ENCODE measurements at places on chromosomes 11 and 22.

- no peak for DNase-seq
Measured at GRCh38 chr22:20509344-20510047, 2.1 kb downstream of the MED15 start.

DNA sequence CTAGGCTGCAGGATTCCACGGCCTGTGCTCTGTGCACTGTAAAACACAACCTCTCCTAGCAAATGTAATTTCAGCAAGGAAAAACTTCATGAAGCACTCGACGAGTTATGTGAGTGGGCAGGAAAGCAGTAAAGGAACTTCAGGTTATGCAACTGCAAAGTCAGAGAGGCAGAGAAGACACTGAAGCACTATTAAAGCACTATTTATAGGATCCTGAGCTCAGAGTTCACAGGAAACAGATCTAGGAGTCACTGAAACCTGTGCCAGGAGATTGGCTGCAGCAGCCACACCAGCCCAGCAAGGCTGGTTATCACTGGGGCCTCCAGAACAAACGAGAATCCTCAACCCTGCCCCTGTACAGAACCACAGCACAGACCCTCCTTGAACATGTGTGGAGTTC, 2.5 kb downstream of the SMIM35 start:
- DNase-seq, result no peak

- DNase-seq, result no peak
Measured at GRCh38 chr11:12797996-12798395, 123.8 kb downstream of the TEAD1 start.

DNA sequence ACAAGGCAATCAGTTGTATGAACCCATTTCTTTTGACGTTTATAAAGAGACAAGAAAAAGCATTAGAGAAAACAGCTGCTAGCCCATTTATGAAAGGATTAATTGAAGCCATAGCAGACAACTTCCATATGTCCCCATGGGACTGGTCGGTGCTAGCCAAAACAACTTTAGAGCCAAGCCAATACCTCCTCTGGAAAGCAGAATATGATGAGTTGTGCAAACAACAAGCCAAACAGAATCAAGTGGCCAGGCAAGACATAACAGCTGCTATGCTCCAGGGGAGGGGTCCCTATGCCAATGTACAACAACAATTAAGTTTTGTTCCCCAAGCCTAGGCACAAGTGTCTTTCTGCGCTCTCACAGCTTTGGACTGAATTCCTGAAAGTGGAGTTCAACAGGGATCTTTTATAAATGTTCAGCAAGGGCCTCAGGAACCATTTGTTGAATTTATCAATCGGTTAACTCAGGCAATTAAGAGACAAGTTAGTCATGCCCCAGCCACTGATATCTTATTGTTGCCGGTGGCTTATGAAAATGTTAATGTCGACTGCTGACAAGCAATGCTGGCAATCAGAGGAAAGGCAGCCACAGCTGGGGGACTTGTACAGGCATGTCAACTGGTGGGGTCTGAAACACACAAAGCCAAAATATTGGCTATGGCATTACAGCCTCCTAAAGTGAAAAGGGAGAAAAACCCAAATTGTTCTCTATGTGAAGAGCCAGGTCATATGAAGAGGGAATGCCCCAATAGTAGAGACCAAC, 1593.1 kb upstream of the TENM4 start:
- DNase-seq, result no peak

DNA sequence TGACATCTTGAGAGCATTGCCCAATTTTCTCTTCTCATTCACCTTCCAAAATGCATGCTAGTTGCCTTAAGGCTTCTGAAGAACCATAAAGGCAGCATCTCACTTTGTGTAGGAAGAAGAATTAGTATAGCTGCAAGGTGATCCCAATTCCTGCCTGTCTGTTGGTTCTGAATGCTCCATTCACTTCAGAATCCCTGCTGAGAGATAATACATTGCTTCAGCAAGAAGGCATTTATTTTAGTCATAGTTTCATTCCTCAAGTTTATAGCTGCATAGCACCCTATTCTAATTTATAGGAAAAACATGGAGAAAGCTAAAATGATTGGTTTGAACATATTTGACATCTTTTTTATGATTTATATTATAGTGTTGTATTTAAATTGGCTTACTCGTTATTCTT, 181.3 kb downstream of the METTL15 start:
- DNase-seq, result no peak

GRCh38 chr22:27345691-27346090, 455.9 kb downstream of the MN1 start:
- no peak for DNase-seq

- no peak for DNase-seq
Measured at GRCh38 chr11:19625438-19625837, 87.2 kb upstream of the NAV2 start.

GRCh38 chr11:68213135-68213515, at the start of gene KMT5B:
KMT5B (minus strand) TSS chr11:68213296; CDS start chr11:68190076, 23,220 bp downstream.
- no peak for DNase-seq

GRCh38 chr11:119763071-119763728, 34.2 kb upstream of the NECTIN1 start:
- DNase-seq, result no peak

DNA sequence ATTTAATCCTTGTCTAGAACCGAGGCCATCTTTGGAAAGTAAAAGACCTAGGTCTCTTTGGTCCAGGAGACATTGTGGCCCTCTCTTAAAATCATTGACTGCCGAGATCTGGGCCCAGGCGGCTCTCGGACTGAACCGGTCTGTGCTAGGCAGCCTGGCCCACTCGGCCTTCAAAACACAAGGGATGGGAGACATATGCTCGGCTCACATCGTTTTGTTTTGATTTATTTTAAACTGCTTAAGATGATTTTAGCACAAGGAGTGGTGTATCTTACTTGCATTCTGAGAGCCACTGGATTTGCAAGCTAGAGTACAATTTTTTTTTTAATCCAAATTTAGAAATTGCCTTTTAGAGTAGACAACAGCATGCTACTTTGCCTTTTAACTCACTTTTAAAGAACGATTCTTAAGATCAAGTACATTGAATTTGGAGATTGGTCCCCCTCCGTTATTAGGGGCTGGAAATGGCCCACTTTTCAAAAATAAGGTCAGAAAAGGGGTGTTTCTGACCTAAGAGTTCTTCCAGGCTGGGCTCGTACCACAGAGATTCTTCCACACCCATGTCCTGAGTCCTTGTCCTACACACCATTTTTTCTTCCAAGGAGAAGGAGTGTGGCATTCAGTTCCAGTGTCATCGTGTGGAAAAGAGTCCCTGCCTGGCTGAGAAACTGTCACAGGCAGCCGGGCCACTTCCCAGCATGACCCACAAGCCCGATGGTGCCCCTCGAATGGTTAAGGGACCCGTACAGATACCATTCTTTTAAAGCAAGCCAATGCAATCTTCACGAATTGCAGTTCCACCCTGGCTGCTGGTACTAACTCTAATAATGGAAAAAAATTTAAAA, 80.5 kb upstream of the WNT7B start:
- DNase-seq, result no peak

- DNase-seq, result no peak
Measured at GRCh38 chr22:27218012-27218920, 560.9 kb downstream of the MIAT start.

- no peak for DNase-seq
Measured at GRCh38 chr22:31269892-31270579, 22.3 kb downstream of the PIK3IP1 start.

GRCh38 chr22:29837741-29838598, at the start of gene ASCC2:
ASCC2 (minus strand) TSS chr22:29838274; CDS start chr22:29832325, 5,949 bp downstream.
- peak; percentile 98 for DNase-seq

GRCh38 chr11:108906329-108906728, 241.5 kb downstream of the DDX10 start:
- DNase-seq, result no peak

DNA sequence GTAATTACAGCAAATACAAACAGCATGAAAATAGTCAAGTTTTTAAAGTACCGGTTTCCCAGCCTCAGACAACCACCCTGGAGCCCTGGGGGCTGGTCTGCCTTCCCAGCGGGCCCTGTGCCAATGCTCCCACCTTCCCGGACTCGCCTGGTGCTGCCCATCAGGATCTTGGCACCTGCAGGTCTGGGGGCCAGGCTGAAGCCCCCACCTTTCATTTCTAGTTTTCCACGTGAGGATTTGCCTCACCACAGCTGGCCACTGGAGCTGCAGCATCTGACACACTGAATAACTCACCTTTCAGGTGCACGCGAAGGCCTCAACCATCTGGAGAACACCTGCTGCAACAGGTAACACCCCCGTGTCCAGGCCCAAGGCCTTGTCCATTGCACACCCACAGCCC, 108.7 kb upstream of the THY1 start:
- no peak for DNase-seq

DNA sequence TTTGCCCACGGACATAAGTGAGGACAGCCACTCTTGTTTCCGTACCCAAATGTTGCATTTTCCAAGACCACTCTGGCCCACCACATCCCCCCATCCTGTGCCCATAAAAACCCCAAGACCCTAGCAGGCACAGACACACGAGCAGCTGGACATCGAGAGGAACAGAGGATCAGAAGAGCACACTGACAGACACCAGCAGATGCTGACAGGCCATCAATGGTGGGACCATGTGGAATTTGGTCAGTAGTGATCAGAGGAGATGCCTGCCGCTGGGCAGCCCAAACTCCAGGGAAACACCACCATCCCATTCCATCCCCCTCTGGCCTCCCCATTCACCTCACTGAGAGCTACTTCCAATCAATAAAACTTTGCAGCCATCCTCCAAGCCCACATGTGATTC, 87.0 kb downstream of the DLG2 start:
- no peak for DNase-seq

GRCh38 chr11:132626446-132626845, 905.9 kb downstream of the OPCML start:
- DNase-seq, result no peak

GRCh38 chr11:72067676-72068075, 12.7 kb downstream of the NUMA1 start:
- DNase-seq, result no peak

GRCh38 chr11:2216400-2217064, 44.9 kb upstream of the TH start:
- DNase-seq, result no peak

DNA sequence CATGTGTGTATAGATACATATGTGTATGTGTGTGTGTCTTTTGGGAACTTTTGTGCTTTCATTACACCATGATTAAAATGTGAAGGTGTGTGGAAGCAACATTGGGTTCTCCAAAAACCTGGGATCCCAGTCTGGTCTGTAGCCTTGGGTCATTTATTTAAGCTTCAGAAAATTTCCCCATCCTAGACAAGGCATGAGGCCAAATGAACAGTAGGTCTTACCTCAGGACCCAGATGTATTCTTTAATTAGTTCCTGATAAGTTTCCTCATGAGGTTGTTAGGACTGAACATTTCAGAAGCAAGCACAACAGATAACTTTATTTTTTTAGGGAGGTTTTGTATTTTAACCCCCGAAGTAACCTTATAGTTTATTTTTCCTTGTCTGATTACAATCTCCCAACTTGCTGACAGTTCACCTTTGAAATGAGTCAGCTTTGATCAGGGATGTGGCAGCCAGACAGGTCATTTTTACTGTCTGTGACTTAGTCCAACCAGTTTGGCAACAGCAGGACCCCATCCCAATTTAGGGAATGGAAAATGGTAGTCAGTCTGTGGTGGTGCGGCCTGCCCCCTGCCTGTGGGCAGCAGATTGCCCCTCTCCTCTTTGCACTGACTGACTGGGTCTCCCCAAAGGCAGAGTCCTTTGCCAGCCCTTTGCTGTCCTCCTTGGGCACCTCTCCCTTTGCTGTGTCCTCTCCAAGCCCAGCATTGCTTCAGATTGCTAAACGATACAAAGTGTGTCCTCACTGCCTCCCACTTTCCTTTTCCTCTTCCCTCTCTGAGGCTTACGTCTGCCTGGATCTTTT, 88.3 kb downstream of the NAV2 start:
- no peak for DNase-seq

DNA sequence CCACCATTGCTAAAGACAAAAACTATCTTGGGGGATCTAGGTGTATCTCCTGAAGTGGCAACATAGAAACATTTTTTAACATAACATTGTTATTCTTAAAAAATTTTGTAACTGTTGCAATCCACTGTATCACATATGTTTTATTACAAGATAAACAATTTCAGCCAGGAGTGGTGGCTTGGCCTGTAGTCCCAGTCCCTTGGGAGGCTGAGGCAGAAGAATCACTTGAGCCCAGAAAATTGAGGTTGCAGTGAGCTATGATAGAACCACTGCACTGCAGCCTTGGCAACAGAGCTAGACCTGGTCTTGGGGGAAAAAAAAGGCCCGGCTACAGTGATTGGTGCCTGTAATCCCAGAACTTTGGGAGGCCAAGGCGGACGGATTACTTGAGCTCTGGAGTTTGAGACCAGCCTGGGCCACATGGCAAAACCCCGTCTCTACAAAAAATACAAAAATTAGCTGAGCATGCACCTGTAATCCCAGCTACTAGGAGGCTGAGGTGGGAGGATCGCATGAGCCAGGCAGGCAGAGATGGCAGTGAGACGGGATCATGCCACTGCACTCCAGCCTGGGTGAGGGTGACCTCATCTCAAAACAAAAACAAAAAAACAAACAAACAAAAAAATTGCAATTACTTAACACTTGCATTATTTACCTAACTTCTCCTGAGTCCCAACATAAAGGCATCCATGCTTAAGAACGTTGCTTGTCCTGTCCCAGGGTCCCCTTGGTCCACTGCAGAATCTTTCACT, 1.5 kb upstream of the DEPDC5 start:
- no peak for DNase-seq

DNA sequence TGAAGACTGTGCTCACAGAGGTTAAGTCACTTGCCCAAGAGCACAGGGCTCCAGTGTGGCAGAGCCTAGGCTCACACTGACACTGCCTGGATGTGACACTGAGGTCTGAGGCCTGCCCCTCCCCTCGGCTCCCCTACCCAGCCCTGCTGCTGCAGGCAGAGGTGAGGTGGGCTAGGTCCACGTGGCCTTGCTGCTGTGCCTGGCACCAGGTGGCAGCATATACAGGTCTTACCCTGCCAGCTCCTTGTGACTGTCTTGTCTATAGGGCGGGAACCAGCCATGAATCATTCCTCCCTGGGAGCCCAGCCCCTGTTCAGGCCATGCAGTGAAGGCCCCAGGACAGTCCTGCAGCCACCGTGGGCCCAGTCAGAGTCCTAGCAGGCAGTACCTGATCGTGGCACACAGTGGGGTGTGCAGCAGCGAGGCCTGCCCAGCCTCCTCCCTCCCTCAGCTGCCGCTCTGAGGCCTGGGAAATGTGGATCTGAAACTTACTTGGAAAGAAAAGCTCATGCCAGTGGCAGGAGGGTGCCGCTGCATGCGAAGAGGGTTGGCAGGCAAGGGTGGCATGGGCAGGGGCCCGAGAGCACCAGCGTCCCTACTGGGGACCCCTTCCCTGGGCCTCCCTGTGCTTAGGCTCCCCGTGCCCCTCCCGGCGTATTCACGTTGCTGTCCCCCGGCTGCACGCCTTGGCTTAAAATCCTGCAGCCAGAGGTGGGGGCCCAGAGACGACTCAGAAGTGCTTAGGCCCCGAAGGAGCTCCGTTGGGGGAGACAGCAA, 1.2 kb upstream of the CERK start:
- DNase-seq, result no peak

GRCh38 chr11:22795914-22796313, 33.7 kb downstream of the SVIP start:
- DNase-seq, result no peak

GRCh38 chr22:48456449-48456848, 1371.2 kb downstream of the BRD1 start:
- no peak for DNase-seq

Data from stimulated activated CD4-positive, alpha-beta T cell treated with anti-CD3 and anti-CD28 coated beads, Interleukin-1b, Interleukin-23, amount 100 ng/mL, for 1 hour (primary cell).